ENCODE measurements at places on chromosomes 6 and 20.
A peak's percentile ranks its signal among the peaks of the same experiment; 100 is the strongest.

GRCh38 chr6:157198425-157199279, 124.7 kb downstream of the TMEM242 start:
- peak; percentile 42 for DNase-seq

DNA sequence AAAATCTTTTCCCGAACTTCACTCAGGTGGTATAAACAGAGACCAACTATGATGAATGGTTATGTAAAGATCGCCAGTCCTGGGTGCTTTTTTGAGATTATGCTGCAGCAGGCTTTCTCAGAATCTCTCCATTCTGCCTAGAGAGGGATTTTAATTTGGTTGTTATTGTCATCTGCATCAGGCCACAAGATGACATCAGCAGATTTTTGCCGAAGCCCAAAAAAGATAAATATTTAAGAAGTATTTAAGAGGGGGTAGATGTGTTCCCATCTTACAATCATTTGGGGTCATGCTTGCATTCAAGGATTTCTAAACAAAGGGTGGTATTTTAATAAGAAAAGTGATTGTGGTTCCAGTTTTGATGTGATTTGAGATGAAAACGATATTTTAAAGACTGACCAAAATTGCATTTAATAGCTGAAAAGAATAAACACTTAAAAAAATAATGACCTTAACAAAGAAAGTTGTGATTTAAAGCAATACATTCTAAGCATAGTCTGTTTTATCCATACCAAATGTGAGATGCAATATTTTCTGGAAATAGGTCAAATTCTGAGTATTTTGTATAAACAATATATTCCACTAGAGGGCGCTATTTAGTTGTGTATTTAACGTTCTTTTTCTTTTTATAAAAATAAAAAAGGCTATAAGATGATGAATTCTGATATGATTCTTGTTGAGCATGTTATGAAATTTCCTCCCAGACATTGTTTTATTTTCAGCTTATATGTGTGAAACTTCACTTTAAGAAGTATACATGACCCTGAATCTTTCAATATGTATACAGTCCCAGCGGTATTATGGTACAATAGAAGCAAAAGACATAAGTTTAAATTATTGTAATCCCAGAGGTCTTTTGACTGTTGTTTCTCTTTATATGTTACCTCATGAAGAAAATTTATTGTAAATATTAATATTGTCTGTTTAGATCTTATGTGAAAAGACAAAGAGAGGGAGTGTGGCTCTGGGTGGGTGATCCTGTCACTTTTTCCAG, 51.0 kb upstream of the ZFP64 start:
- DNase-seq, result no peak

GRCh38 chr20:53879048-53879684, 191.2 kb downstream of the BCAS1 start:
- DNase-seq, result no peak

- no peak for DNase-seq
These were observed 76.9 kb downstream of the NCOA3 start for GRCh38 chr20:47578543-47578942.

- no peak for DNase-seq
These were observed 7.4 kb upstream of the SSTR4 start for GRCh38 chr20:23027721-23028120.

DNA sequence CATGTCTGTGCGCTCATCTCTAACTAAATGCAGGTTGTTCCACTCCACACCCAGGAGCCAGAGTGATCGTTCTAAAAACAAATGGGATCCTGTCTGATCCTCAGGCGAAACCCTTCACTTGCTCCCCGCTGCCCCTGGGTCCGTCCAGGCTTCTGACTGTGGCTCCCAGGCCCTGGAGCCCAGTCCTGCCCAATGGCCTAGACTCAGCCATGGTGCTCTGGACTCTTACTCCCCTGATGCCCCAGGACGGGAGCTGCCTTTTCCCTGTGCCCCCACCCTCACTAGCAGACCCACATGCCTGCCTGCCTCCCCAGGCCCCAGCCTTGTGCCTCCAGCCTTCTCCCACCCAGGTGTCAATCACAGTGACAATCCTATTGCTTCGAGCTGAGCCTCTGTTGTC, 256.7 kb downstream of the BMP7 start:
- DNase-seq, result no peak

DNA sequence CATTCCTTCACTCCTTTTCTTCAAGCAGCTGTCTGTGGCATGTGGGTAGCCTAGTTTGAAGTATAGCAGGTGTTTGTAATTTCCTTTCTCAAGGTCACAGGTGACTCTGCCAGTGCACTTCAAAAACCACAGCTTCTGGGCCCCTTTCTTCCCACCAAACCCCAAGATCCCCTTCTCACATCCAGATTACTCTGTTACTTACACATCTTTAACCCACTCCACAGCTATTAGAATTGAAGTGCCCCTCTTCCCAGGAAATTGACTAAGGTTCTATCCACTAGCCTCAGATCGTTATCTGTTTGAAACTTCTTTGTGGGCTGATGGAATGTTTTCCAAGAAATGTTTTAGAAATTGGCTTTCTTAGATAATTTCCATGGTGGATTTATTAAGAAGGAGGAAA, 150.8 kb downstream of the AHI1 start:
- DNase-seq, result no peak

- DNase-seq, result no peak
These were observed 407.6 kb upstream of the MANEA start for GRCh38 chr6:95169775-95170174.

- no peak for DNase-seq
These were observed 292.2 kb upstream of the JAG1 start for GRCh38 chr20:10965936-10966470.

- DNase-seq, result no peak
These were observed 128.7 kb upstream of the ECI2 start for GRCh38 chr6:4264081-4264480.

DNA sequence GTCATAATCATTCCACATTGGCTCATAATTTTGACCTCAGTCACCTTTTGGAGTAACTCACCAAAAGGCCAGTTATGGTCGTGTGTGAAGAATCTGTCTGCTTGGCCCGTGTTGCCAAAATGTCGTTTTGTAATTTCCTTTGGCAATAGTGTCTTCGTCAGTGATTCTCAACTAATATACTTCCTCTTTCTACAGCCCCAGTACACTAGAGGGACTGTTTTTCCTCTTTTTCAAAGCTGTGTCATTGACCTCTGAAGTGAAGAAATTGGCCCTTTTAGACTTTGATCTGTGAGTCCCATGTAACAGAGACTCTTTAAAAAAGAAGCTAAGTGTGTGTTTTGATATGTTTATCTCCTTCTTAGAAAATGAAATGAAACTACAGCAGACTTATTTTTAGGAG, 5.2 kb downstream of the FOXO3 start:
- DNase-seq, result no peak
